ENCODE measurements at places on chromosomes 1 and 21.

GRCh38 chr1:3156936-3157335 is 87.9 kb downstream of the PRDM16 start:
- ATAC-seq = no peak

DNA sequence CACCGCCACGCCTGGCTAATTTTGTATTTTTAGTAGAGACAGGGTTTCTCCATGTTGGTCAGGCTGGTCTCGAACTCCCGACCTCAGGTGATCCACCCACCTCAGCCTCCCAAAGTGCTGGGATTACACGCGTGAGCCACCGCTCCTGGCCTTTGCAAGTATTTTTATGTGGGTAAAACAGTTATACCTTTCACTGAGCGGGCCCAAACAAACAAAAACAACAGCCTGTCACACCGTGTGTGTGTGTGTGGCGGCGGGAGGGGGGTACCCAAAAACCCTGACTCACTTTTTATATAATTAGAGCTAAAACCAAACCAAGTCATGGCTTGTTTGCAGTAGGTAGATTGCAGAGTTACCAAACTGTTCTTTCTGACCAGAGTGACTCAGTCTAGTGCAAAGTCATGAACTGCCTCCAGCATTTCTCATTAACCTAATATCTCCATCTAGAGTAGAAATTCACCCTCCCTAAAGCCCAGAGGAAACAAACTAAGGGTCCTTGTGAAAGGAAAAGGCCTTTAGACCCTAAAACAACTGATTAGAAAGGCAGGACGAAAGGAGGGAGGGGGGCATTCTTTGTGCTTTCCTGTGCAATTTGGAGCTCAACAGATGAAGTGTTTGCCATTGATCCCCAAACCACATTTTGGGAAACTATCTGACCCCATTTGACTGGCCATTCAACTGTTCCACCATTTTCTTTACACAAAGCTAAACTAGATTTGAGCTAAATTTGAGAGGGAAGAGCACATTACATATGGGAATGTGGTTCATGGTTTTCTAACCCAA is 181.0 kb downstream of the DHRS3 start:
- ATAC-seq = peak; percentile 68

GRCh38 chr1:21781815-21782348 is 1.1 kb downstream of the USP48 start:
- ATAC-seq = no peak

DNA sequence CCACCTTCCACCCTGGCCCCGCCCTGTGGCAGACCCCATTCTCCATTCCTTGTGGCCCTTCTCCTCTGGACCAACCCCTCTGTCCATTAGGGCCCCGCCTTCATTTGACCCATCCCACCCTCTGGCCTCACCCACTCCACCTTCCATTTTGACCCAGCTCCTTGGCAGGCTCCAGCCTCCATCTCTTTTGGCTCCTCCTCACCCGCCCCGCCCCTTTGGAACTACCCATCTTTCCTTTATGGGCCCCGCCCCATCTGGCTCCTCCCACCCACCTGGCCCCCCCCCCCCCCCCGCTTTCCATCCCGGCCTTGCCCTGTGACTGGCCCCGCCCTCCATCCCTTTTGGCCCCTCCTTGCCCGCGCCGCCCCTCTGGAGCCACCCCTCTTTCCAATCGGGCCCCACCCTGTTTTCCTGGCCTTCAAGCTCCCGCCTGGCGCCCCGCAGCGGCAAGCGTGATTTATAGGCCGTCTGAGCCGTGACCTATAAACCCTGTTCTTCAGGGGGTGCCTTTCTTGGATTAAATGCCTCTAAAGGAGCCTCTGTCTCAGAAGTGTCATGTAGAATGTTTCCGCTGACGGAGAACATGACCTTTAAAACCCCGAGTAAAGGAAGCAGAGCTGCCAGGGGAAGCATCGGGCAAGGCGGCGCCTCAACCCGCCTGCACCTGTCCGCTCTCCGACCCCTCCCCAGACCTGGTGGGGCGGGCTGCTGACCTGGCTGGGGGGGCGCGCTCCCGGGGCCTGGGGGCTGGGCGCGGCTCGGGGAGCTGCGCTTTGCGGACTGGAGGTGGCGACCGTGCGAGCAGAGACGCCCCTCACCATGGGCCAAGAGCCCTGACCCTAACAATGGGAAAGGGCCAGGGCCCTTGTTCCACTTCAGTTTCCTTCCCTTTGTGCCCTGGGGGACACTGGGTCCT is 178.0 kb downstream of the CAMTA1 start:
- ATAC-seq = no peak

DNA sequence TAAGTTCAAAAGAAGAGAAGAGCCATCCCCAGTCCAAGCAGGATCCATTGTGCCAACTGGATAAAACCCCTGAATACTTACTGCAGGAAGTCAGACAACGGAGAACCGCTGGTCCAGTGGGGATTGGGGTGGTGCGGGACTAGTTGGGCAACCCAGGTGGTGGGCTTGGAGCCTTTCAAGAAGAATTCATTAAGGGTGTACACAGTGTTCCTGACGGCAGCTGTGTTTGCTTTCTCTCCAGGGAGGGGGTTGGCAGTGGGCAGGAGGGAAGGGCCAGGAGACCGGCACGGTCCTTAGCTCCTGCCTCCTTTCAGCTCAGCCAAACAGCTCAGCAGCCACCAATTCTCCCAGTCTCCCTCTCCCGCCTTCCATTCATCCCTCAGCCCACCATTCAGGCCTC is 7.1 kb upstream of the CDK18 start:
- peak; percentile 19 for ATAC-seq

DNA sequence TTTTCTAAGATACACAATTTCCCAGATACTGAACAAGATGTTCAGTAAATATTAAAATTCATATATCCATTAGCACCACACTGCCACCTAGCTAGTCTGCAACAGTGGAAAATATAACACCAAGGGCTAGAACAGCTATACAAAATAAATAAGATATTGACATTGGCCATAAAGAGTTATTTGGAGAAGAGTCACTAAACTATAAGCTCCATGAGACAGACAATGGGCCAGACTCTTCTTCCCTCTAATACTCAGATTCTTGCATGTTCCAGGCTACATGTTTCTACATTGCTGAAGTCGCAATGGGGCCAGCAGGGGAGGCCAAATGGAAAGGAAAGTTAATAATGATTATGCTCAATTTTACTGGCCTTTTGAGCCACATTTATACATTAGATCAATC is 21.5 kb downstream of the SPATA6 start:
- ATAC-seq = no peak

DNA sequence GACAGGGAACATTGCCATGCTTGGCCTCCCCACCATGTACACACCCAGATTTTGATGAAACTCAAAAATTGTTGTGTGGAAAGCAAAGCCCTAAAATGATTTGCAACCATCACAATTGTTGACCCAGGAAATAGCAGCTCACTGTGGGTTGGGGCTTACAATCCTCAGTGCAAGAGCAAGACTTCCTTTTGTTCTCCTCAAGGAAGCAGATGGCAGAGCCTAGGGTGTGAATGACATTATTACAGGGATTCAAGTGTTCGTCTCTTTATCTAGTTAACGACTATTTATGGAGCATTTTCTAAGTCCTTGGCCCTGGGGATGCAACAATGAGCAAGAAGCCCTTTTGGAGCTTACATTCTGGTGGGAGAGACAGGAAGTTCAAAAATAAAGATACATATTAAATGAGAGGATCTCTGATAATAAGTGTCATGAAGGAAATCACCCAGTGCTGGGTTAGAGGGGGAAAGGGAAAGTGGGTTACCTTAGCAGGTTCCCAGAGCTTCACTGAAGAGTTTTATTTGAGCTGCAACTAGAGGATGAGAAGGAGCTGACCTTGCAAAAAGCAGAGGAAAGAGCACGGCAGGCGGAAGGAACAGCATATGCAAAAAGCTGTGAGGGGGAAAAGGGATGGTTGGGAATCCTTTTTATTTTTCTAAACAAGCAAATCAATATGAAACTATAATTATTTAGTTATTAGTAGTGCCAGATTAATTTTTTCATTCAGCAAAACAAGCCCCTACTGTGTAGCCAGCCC is 38.5 kb upstream of the ID3 start:
- no peak for ATAC-seq

- peak; percentile 26 for ATAC-seq
Observed at GRCh38 chr1:11438996-11439395, 40.0 kb upstream of the DISP3 start.

DNA sequence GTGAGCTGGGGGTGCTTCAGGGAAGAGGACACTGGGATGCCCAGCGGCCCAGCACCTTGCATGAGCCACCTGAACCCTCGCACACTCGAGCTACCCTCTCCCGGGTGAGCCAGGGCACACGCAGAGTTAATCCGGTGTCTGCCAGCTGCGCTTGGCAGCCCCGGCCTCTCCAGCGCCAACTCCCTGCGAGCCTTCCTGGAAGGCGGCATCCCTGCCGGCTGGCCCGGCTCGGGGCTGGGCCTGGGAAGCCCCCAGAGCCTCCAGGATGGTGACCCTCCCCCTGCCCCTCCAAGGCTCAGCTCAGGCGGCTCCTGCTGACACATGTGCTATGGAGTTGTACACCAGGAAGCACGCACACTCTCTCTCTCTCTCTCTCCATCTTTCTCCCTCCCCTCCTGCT is 48.7 kb downstream of the RAP1GAP start:
- peak; percentile 11 for ATAC-seq

GRCh38 chr1:63731117-63732043 is 42.4 kb upstream of the ROR1 start:
- ATAC-seq = no peak

GRCh38 chr1:61808968-61809367 is 66.7 kb downstream of the PATJ start:
- no peak for ATAC-seq
